ENCODE measurements at places on chromosomes 2 and 18.

DNA sequence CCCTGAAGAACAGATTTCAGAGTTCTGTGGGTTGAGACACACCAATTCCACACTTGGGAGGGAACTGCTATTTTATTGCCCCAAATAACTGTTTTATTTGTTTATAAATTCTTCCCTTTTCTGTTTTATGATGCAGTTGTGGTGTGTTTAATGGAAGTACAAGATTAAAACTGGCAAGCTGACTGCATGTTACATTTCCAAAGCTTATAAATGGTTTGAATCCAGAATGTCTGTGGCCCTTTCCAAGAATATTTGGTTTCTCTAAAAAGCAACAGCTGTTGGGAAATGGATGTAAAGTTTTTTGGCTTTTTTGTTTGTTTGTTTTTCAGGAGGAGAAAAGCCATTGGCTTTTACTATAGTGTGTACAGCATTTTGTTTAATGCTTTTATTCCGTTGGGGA lies 234.5 kb downstream of the MTX2 start:
- DNase-seq = no peak

- DNase-seq = peak; percentile 58
These were observed 1.4 kb upstream of the YES1 start for GRCh38 chr18:813172-814071.

DNA sequence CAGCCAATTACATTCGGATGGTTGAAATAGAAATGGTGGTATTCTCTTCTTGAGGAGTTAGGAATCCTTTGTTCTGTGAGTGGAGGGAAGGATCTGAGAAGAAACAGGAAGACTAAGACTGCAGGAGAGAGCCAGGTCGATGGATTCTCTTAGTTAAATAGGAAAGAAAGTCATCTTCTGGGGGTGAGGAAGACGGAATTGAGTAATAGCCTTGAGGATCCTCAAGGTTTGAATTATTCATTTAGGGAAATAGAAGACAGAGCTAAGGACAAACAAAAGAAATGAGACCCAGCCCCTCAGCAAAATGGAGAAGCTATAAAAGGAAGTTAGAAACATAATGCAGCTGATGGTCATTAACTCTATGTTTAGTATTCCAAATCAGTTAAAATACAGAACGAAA lies 1.8 kb downstream of the LAPTM4A start:
- DNase-seq = no peak

- DNase-seq = no peak
These were observed 251.4 kb upstream of the TCF4 start for GRCh38 chr18:55839343-55839742.

DNA sequence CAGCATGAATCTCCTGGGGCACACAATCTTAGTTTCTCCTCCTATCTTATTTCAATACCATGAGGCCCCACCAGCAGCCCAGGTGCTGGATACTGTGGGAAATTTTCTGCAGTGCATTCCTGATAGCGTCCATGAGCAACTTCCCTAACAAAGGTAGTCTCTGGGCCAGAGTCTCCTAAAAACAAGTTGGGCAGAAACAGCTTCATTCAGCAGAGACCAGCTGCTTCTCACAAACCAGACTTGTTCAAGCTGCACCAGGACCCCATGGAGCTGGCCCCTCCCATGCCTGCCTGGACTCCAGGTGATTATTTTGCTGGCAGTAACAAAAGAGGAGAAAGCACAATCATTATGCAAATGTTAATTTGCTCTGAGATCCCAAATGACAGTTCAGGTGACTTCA lies 31.4 kb downstream of the MYO5B start:
- DNase-seq = no peak

DNA sequence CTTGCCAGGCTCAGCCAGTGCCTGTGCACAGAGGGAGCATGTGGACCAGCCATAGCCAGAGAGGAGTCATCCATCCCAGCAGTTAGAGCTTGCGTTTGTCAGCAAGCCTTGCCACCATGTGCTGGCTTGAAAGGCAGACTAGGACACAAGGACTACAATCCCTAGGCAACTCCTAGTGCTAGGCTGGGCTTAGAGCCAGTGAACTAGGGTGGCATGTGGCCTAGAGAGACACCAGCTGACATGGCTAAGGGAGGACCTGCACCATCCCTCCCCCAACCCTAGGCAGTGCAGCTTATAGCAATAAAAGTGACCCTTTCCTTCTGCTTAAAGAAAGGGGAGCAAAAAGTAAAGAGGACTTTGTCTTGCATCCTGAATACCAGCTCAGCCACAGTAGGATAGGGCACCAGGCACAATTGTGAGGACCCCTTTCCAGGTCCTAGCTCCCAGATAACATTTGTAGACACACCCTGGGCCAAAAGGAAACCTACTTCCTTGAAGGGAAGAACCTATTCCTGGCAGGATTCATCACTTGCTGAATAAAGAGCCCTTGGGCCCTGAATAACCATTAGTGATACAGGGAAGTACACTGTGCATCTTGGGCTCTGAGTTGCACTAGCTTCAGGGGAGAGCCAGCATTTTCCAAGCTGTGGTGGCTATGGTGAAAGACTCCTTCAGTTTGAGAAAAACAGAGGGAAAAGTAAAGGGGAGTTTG lies 38.7 kb upstream of the UXS1 start:
- no peak for DNase-seq

DNA sequence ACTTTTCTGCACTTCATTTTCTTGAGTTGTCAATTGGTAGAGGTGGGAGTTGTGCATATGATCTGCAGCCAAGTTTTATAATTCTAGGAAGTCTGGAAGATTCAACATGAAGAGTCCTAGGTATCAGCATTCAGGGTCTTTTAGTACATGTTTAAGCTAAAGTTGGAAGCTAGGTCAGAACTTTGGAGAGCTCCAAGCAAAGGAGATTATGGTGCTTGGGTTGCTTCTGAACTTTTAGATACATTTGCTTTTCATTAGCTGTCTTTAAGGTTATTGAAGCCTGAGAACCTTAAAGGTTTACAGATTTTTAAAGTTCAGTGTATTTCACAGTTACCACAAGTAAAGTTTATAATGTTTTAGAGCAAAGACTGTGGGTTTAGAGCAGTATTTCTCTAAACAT lies 85.5 kb downstream of the EPC2 start:
- DNase-seq = no peak

GRCh38 chr2:85924522-85924921 lies 35.7 kb upstream of the ST3GAL5 start:
- DNase-seq = no peak

- DNase-seq = no peak
These were observed 205.7 kb downstream of the CYP26B1 start for GRCh38 chr2:71941726-71942525.

DNA sequence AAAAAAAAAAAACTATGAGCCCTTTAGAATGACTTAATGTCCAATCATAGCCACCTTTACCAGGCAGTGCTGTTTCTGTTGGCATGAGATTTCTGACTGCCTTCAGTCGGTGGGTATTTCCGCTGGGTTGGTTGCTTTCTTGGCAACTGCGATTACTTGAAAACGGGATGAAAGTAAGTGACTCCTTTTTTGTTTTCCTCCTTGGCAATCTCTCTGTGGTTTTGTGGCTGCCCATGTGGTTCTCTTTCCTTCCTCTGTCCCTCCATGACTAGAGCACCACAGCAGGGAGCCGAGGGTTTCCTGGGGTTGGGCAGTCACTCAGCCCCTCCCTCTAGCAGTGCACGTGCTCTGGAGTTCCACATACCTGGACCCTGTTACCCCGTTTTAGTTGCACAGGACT lies 112.1 kb downstream of the KLHL29 start:
- DNase-seq = peak; percentile 13

DNA sequence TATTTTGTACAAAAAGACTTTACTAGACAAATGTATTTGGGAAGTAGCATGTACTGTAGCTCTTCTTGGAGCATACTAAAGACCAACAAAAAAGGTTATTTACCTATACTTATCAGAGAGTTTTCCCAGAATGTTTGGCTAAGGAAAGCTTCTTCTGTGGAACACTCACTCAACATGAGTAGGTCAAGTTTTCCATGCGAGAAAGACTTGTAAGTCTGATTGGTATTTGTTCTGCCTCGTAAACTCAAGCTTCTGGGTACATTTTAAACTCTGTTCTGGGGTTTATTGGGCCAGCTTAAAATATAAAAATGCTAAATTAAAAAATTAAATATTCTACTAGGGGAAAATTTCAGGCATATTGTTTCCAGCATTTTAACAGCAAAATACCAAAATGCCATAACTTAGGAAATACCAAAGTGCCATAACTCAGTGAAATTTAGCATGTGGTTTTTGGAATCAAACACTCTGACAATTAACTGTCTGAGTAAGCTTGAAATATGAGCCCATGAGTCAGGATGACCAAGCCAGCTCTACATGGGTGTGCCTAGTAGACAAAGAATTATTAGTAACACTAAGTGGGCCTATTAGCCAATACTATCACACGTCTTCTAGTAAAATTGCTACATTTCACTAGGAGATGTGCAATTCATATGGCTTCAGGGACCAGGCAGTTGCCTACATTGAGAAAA lies 47.3 kb upstream of the SERPINE2 start:
- no peak for DNase-seq

- DNase-seq = no peak
These were observed 108.4 kb downstream of the IRS1 start for GRCh38 chr2:226691255-226691654.

DNA sequence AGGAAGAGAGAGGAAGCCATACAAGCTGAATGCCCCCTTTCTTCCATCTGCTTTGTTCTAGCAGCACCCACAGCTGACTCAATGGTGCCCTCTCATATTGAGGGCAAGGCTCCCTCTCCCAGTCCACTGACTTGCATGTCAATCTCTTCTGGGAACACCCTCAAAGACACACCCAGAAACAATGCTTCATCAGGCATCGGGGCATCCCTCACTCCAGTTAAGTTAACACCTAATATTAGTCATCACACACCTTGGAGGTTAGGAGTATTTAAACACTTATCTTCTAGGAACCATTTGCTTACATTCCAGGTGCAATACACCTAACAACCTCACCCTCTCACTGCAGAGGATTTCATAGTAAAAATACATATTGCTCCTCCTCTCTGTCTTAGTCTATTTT lies 993.5 kb upstream of the DDX18 start:
- no peak for DNase-seq

DNA sequence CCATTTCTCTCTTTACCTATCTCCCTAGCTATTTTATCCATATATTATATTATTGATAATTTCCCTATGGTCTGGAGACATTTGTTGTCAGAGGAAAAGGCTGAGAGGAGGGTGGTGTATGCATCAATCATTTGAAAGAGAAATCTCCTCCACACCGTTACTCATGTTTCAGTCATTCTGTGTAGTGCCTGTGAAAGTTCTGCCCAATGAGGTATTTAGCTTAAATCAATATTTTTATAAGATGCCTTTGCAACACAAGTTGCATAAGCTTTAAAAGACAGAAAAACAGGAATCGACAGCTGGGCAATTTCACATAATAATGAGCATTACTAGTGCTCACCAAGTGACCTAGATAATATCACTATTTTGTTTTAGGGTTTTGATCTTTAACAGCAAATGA lies 363.7 kb upstream of the FSIP2 start:
- no peak for DNase-seq

- DNase-seq = no peak
These were observed 608.8 kb downstream of the LRP1B start for GRCh38 chr2:141522048-141522447.

- no peak for DNase-seq
These were observed 2.6 kb upstream of the REG3A start for GRCh38 chr2:79162132-79162531.

DNA sequence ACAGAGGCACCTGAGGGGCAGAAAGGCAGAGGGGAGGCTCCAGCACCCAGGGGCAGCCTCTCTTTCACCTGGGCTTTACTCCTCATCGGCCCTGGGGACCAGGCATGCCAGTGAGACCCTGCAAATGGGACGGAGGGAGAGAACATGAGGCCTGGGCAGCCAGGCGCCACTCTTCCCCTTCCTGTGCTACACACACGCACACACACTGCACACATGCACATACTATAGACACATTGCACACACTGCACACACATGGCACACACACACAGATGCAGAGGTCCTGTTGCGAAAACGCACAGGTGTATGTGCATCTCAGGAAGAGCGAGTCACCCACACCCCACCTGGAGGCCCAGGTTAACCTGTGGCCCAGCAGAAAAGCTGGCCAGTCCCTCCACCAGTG lies 3.4 kb upstream of the RAB6D start:
- DNase-seq = no peak

GRCh38 chr2:208304157-208304556 lies 38.1 kb downstream of the PIKFYVE start:
- DNase-seq = no peak

GRCh38 chr2:83063933-83064332 lies 1395.1 kb downstream of the SUCLG1 start:
- no peak for DNase-seq

DNA sequence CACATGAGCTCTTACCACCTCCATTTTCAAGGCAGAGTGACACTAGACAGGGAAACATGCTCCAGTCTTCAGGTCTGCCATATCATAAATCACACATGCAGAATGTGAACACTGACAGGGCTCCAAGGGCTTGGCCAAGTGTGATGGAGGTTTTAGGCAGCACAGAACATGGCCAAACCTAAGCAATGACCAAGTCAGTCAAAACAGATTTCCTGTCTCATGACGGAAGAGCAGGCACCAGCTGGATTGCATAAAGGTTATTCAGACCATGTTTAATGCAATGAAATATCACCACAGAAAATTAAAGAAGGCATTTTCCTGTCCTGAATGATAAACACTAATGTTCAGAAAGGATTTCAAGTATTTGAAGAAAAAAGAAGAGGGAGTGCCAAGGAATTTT lies 72.5 kb downstream of the SUMO1 start:
- no peak for DNase-seq

DNA sequence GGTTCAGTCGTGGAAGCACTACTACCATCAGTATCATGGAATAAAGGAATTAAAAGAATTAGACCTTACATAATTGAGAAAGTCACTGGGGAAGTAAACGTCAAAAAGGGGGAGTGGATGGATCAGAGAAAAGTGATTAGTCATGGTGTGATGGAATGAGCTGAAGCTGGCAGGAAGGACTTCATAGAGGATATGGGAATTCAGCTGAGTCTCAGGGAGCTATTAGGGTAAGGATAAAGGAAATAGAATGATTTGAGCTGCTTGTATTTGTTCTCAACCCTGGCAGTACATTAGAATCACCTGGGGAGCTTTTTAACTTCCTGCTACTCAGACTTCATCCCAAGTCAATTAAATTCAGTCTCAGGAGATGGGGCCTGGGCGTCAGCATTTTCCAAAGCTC lies 53.4 kb upstream of the SETBP1 start:
- DNase-seq = no peak

DNA sequence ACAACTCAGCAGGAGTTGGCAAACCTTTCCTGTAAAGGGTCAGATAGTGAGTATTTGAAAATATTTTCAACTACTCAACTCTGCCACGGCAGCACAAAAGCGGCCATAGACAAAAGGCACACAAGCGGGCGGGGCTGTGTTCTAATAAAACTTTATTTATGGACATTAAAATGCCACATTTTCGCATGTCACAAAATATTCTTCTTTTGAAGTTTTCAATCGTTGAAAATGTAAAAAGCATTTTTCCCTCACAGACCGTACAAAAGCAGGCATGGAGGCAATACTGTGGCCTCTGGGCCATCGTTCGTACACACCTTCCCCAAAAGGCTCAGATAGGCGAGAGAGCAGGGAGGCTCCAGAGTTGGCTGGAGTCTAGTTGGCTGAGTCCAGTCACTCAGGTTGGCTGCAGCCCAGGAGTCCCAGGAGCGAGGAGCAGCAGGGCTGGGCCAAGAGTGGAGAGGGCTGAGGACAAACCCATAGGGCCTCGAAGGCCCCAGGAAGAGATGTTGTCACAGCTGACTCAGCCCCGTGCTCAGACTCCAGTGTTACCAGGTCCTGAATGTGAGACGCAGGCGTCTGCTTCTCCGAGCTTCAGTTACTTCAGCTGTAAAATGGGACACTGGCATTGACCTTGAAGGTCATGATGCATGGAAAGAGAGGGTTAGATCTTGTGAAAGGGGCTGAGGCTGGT lies 42.5 kb downstream of the SDC1 start:
- DNase-seq = no peak

Data from activated T-helper 2 cell treated with anti-CD3 and anti-CD28 coated beads, Interferon-gamma antibody, Interleukin-2, Interleukin-4, amounts not matched to agents 10 μg/mL and 5 μg/mL and 100 μg/mL, durations not matched to agents 14 hours and 24 hours and 36 hours (primary cell).